IMR-90 (cell line): ENCODE measurements at places on chromosomes 2 and 18.
A peak's percentile ranks its signal among the peaks of the same experiment; 100 is the strongest.

- H3K27ac ChIP-seq: no peak overlapping the region
- H3K27me3 ChIP-seq: no peaks in the 10 kb centered on the region
- H3K36me3 ChIP-seq: no peaks in the 10 kb centered on the region
- no peaks in the 10 kb centered on the region for H3K4me1 ChIP-seq
- no peak overlapping the region for H3K4me3 ChIP-seq
These were observed 16.2 kb upstream of the TMEM178A start for GRCh38 chr2:39649511-39649910.

DNA sequence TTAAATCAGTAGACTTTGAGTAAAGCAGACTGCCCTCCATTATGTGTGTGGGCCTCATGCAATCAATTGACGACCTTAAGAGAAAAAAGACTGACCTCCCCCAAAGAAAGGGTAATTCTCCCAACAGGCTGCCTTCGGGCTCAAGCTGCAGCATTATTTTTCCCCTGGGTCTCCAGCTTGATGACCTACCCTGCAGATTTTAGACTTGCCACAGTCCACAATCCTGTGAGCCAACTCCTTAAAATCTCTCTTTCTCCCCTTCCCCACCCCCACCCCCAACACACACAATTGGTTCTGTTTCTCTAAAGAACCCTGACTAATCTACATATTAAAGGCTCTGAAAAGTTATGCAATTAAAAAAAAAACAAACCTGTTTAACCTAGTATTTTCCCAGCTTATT lies 89.4 kb downstream of the RNF152 start:
- no peaks in the 10 kb centered on the region for H3K4me1 ChIP-seq
- no peak overlapping the region for H3K27ac ChIP-seq

DNA sequence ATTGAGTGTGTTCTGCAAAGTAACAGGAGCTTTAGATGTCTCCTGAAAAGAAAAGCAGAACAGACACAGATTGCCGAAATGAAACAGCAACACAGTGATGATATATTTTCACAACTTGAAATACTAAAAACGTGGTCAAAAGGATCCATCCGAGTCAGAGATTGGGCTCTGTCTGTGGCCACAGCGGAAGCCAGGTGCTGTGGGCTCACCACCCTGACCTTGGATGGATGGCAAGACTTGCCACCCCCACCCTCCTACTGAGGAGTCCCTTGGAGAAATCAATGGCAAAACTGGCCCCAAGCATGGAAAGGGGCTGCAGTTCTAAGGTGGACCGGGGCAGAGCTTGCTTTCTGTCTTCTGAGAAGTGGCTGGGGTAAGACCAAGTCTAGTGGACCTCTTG lies 31.4 kb upstream of the ACKR3 start:
- H3K4me3 ChIP-seq: no peak overlapping the region
- H3K4me1 ChIP-seq: no peaks in the 10 kb centered on the region
- no peak for DNase-seq
- no peak overlapping the region for H3K27ac ChIP-seq

DNA sequence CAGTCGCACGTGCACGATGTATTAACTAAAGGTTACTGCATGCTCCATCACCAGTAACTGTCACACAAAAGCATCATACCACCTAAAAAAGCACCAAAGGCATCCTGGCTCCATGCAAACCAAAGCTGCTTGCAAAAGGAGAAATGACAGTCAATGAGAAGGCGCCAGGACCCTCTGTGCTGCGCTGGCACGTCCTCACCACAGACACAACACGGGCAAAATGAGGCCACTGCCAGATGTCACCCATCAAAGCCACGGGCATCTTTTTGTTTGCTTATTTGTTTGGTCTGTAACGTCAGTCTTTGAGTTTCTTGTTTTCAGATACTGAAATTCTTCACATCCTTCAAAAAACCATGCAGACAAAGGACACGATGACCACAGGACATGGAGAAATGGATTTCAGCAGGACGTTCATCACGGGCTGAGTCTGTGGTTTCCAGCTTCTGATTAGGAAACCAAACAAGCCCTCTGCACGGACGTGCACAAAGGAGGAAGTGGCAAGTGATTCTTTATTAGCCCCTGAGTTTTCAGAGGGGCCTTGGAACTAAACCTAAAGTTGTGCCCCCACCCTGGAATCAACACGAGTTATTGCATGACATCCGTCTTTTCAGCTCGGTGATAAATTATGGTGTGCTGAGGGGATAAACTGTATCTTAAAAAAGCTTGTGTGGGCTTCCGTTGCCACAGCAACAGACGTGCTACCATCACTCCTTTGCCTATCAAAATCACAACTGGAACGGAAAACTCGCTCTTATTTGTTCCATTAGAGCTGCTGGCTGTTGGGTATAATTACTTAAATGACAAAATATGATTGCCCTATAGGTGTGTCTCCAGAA lies 181.8 kb downstream of the EIPR1 start:
- H3K27me3 ChIP-seq: no peaks in the 10 kb centered on the region
- H3K36me3 ChIP-seq: peaks cover 7% of the 10 kb centered on the region; the same call in 1 of the 2 replicates
- no peak overlapping the region for H3K4me3 ChIP-seq
- peaks cover 6% of the 10 kb centered on the region; the same call in 1 of the 2 replicates for H3K4me1 ChIP-seq

GRCh38 chr2:202377207-202377761 lies 1.2 kb downstream of the BMPR2 start:
- peak; percentile 30 for DNase-seq
- peak overlapping the region; percentile 94 for H3K27ac ChIP-seq
- peak overlapping the region; percentile 100 for H3K4me3 ChIP-seq
- peaks cover 4% of the 10 kb centered on the region; the same call in 1 of the 2 replicates for H3K4me1 ChIP-seq

GRCh38 chr2:163778045-163778781 lies 42.4 kb upstream of the FIGN start:
- no peaks in the 10 kb centered on the region for H3K36me3 ChIP-seq
- no peak overlapping the region for H3K4me3 ChIP-seq
- H3K4me1 ChIP-seq: no peaks in the 10 kb centered on the region
- no peak overlapping the region for H3K27ac ChIP-seq
- DNase-seq: peak; percentile 62

GRCh38 chr18:23929362-23929930 lies 85.1 kb upstream of the TTC39C start:
- H3K27me3 ChIP-seq: no peaks in the 10 kb centered on the region; the same call in 1 of the 2 replicates
- no peak overlapping the region for H3K4me3 ChIP-seq
- peaks cover 7% of the 10 kb centered on the region for H3K4me1 ChIP-seq
- peak overlapping the region; percentile 54; the same call in 1 of the 2 replicates for H3K27ac ChIP-seq
- DNase-seq: no peak

GRCh38 chr2:235595422-235596010 lies 101.7 kb downstream of the AGAP1 start:
- no peak overlapping the region for H3K4me3 ChIP-seq
- peaks cover 6% of the 10 kb centered on the region for H3K4me1 ChIP-seq
- H3K27ac ChIP-seq: no peak overlapping the region
- H3K36me3 ChIP-seq: no peaks in the 10 kb centered on the region
- DNase-seq: peak; percentile 77
- no peaks in the 10 kb centered on the region for H3K27me3 ChIP-seq

- no peak overlapping the region for H3K27ac ChIP-seq
- no peaks in the 10 kb centered on the region for H3K36me3 ChIP-seq
- no peak for DNase-seq
- no peaks in the 10 kb centered on the region for H3K4me1 ChIP-seq
These were observed 202.8 kb downstream of the WDR7 start for GRCh38 chr18:56853961-56854360.

GRCh38 chr2:120464448-120464931 lies 118.6 kb downstream of the INHBB start:
- no peak overlapping the region for H3K27ac ChIP-seq
- no peak for DNase-seq
- H3K4me3 ChIP-seq: no peak overlapping the region
- H3K36me3 ChIP-seq: no peaks in the 10 kb centered on the region

DNA sequence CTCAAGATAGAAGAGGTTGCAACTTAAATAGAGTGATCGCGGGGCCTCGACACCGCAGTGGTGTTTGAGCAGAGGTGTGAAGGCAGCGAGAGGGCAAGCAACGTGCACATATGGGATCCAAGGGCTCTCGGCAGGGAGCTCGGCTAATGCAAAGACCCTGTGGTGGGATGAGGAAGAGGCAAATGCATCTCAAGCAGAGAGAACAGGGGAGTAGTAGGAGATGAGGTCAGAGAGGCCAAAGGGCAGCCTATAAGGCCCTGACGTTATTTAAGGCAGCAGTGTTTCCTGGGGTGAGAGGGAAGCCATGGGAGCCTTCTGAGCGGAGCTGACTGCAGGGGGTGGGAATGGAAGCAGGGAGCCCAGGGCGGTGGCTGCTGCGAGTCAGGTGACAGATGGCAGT lies 74.5 kb downstream of the MRPS9 start:
- no peak overlapping the region for H3K4me3 ChIP-seq
- DNase-seq: no peak
- no peaks in the 10 kb centered on the region for H3K36me3 ChIP-seq

DNA sequence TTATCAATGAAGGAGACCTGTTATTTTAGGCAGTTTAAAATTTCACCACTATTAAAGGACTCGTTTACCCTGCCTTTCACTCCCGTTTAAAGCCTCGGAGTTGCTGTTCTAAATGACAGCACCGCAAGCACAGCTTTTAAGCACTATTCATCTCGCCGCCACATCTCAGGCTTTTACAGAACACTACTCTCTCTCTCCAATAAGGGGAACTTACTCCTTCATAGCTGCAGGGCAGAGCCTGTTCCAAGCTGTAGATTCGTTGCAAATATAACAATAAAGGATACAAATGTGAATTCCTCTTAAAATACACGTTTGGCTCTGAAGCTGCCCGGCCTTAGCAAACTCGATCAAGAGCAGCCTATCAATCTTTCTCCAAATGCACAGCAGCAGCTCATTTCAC lies 271.8 kb downstream of the ZNF521 start:
- no peaks in the 10 kb centered on the region for H3K27me3 ChIP-seq
- H3K4me3 ChIP-seq: no peak overlapping the region
- H3K36me3 ChIP-seq: peaks cover 16% of the 10 kb centered on the region
- no peak overlapping the region for H3K27ac ChIP-seq

DNA sequence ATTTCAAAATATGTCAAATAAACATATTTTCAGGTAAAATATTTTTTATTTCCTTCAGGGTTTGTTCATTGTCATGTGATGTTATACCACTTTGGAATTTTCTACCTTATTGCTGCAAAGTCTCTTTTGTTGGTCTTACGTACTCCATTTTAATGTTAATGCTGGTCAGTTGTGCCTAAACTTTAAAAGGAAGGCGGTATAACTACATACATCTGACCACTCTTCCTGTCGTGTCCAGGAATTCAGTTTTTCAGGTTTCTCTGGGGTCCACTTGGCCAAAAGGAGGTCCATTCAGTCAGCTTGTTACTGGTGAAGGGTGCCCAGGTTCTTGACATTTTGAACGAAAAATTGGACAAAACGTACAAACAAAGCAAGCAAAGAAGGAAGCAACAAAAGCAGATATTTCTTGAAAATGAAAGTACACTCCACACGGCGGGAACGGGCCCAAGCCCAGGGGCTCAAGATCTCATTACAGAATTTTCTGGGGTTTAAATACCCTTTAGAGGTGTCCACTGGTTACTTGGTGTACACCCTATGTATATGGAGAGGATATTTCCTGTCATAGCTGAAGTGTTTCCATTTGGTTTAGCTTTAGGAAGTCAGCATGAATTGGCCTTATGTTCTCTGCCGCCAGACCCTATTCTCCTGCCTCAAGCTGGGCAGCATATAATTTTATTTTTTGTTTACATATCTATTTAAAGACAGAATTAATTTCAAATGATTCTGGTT lies 471.7 kb upstream of the CDH7 start:
- H3K4me1 ChIP-seq: no peaks in the 10 kb centered on the region
- H3K4me3 ChIP-seq: no peak overlapping the region
- H3K27ac ChIP-seq: no peak overlapping the region
- H3K36me3 ChIP-seq: no peaks in the 10 kb centered on the region
- no peaks in the 10 kb centered on the region for H3K27me3 ChIP-seq

- no peak overlapping the region for H3K4me3 ChIP-seq
- H3K36me3 ChIP-seq: no peaks in the 10 kb centered on the region
- H3K4me1 ChIP-seq: peaks cover 6% of the 10 kb centered on the region
These were observed 409.2 kb upstream of the HS6ST1 start for GRCh38 chr2:128727914-128728313.

DNA sequence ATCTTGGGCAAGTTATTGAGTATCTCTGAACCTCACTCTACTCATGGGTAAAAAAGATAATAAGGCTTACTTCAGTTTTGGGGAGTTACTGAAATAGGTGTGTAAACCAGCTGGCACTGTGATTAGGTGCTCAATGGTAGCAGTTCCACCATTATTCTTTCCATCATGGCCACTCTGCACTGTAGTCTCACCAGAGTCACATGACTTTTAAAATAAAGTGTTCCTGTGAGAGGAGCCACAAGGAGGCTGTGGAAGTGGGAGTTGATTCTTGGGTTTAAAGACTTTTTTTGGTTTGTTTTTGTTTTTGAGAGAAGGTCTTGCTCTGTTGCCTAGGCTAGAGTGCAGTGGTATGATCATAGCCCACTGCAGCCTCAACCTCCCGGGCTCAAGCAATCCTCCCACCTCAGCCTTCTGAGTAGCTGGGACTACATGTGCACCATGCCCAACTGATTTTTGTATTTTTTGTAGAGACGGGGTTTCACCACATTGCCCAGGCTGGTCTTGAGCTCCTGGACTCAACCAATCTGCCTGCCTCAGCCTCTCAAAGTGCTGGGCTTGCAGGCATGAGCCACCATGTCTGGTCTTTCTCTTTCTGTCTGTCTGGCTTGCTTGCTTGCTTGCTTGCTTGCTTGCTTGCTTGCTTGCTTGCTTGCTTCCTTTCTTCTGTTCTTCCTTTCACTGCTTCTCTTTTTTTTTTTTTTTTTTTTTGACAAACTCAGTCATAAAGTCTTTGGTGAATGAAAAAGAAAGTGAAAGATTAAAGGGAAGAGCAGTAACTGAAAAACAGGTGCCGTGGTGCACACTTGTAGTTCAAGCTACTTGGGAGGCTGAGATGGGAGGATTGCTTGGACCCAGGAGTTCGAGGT lies 21.2 kb upstream of the ACVR1 start:
- DNase-seq: no peak
- no peaks in the 10 kb centered on the region for H3K27me3 ChIP-seq
- no peak overlapping the region for H3K4me3 ChIP-seq
- no peak overlapping the region for H3K27ac ChIP-seq

DNA sequence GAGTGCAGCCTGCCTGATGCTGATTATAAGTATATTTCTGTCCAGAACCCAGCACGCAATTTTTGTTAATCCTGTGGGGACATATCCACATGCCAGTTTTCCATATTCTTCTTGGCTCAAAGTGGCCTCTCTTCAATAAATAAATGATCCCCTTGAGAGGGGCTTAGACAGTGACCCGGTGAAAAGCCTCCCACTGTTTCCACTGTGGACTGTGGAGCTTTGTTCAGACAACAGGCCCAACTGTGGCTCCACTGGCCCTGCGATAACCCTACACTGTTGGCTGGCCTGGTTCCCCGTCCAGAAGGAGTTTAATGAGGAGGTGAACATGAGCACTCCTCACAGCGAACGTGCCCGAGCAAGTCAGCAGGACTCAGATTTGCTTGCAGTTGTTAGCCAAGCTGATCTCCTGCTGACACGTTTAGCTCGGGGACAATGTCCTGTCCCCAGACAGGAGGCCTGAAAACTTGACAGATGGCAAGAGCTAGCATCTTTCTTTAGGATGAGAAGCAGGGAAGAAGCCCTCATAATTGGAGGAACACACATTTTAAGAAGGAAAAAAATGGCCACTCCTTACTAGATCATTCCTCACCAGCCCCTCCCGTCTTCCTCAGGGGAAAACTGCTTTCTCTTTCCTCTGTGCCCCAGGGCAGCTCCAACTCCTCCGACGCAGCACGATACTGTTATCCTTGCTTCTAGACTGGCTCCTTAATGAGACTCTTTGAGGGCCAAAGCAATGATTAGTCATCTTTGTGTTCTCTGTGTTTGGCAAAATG lies 20.0 kb upstream of the MTCL1 start:
- no peak overlapping the region for H3K4me3 ChIP-seq
- H3K4me1 ChIP-seq: peaks cover 9% of the 10 kb centered on the region
- H3K27me3 ChIP-seq: no peaks in the 10 kb centered on the region
- no peaks in the 10 kb centered on the region for H3K36me3 ChIP-seq
- no peak overlapping the region for H3K27ac ChIP-seq
